Naive thymus-derived CD8-positive, alpha-beta T cell (primary cell): ENCODE measurements at places on chromosomes 3 and 15. TPM values are rescaled to one million over a fixed set of nuclear protein-coding genes. Genes with fewer than 3 reads are reported as not detected.

- no peaks in the 10 kb centered on the region for H3K27me3 ChIP-seq
- H3K27ac ChIP-seq = no peak overlapping the region
- H3K4me1 ChIP-seq = peaks cover 3% of the 10 kb centered on the region
Measured at GRCh38 chr3:30273304-30274072, 332.9 kb upstream of the TGFBR2 start.

- DNase-seq = no peak
- no peak overlapping the region for H3K27ac ChIP-seq
- peaks cover 2% of the 10 kb centered on the region for H3K36me3 ChIP-seq
Measured at GRCh38 chr15:49646891-49647290, 26.0 kb downstream of the DTWD1 start.

GRCh38 chr3:141894524-141895176 lies 18.2 kb downstream of the ATP1B3 start:
- H3K4me3 ChIP-seq = no peak overlapping the region
- DNase-seq = no peak
- no peaks in the 10 kb centered on the region for H3K27me3 ChIP-seq
- H3K4me1 ChIP-seq = peaks cover 17% of the 10 kb centered on the region
- no peak overlapping the region for H3K27ac ChIP-seq

The SMAD6 gene
- total RNA-seq = 0.16 TPM

DNA sequence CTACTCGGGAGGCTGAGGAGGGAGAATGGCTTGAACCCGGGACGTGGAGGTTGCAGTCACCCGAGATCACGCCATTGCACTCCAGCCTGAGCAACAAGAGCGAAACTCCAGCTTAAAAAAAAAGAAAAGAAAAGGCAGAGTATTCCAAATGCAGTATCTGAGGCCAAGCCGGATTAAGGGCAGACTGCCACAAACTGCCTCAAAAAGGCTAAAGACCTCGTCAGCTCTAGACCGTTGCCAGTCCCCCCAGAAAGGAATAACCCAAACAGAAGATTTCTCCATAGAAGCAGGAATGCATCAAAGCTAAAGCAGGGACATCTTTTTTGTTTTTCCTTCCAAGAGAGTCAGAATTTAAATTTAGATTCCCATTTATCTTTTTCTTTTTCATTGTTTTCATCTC lies 72.9 kb downstream of the TM4SF4 start:
- no peaks in the 10 kb centered on the region for H3K36me3 ChIP-seq
- H3K27me3 ChIP-seq = peaks cover 8% of the 10 kb centered on the region
- DNase-seq = no peak
- no peaks in the 10 kb centered on the region for H3K4me1 ChIP-seq
- no peak overlapping the region for H3K27ac ChIP-seq

- DNase-seq = no peak
- no peaks in the 10 kb centered on the region for H3K27me3 ChIP-seq
- H3K36me3 ChIP-seq = no peaks in the 10 kb centered on the region
- no peak overlapping the region for H3K27ac ChIP-seq
Measured at GRCh38 chr3:56940321-56940720, 120.1 kb upstream of the SPATA12 start.

The POPDC2 gene
- 4.6 TPM for total RNA-seq
